ENCODE measurements at places on chromosomes 11 and 22.

- DNase-seq = no peak
Measured at GRCh38 chr11:18253233-18253632, 4.8 kb upstream of the SAA2 start.

DNA sequence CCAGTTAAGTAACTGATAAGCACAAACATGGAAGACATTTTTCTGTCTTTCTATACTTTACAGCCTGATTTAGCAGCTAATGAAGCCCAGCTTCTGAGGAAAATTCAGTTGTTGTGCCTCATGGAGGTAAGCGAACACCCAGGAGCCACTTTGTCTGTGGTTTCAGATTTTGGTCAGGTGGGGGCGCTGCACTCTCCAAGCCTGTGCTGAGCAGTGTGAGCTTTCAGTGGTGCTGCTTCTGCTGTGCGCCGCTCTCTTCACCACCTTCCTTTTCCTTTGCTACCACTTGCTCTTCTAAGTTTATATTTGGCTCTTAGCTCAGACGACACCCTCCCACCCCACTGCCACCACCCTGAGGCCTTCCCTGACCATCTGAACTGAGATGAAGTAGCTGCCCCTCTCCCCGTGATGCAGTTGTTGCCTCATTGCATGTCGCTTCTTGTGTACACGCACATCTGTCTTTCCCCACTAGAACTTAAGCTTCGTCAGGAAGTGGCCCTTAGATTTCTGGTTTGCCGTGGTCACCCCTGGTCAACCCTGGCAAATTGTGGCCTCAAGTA lies 14.0 kb downstream of the PSMD13 start:
- DNase-seq = peak; percentile 51

- no peak for DNase-seq
Measured at GRCh38 chr22:30183861-30184278, 62.7 kb downstream of the LIF start.

DNA sequence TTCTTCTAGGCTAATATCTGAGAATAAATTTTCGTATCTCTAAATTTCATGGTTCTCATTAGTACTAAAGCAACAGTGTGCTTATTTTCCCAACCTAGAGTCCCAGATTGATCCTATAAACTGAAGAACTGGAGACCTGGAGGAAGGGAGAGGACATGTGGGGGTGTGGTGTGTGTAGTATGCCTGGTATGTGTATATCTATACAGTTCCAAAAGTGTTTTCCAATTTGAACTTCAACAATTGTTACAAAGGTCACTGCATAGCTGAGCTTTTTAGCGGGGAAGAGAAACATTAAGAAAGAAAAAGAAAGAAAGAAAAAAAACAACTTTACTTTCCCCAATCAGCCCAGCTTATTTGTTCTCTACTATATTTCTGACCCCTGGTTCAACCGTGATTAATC lies 152.1 kb downstream of the SOX6 start:
- DNase-seq = no peak
